SIG-M5 (cell line): ENCODE measurements at places on chromosomes 5 and 9.

DNA sequence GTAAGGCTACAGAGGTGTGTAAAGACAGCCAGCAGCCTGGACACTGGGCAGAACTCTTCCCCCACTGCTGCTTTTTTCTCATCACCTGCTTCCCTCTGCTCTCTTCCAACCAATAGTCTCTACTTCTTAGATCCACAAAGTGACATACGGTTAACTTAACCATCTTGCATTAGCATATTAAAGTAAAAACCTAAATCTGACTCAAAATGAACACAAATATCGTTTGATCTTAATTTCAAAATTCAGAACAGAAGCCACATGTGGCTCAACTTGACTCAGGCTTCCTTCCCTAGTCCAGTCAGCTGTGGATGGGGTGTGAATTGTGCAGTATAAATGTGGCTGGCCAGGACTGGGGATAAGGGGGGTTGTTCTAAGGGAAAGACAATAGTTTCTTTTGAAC, 114.3 kb downstream of the STARD4 start:
- no peak for DNase-seq

DNA sequence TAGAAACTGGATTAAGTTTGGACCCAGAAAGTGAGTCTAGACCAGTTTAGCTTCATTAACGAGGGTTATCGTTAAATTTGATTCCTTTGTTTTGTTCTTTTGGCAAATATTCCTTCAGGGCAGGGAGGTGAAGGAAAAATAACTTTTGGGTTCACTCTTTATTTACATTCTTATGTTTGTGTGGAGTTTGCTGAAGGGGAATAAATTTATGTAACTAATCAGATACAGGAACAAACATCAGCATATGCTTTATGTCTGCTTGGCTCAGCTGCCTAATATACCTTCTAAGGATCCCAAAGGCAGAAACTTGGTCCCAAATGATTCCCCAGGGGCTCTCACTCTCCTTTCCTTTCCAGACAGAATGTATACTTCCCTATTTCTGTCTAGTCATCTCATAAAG, 132.4 kb downstream of the MCTP1 start:
- no peak for DNase-seq

DNA sequence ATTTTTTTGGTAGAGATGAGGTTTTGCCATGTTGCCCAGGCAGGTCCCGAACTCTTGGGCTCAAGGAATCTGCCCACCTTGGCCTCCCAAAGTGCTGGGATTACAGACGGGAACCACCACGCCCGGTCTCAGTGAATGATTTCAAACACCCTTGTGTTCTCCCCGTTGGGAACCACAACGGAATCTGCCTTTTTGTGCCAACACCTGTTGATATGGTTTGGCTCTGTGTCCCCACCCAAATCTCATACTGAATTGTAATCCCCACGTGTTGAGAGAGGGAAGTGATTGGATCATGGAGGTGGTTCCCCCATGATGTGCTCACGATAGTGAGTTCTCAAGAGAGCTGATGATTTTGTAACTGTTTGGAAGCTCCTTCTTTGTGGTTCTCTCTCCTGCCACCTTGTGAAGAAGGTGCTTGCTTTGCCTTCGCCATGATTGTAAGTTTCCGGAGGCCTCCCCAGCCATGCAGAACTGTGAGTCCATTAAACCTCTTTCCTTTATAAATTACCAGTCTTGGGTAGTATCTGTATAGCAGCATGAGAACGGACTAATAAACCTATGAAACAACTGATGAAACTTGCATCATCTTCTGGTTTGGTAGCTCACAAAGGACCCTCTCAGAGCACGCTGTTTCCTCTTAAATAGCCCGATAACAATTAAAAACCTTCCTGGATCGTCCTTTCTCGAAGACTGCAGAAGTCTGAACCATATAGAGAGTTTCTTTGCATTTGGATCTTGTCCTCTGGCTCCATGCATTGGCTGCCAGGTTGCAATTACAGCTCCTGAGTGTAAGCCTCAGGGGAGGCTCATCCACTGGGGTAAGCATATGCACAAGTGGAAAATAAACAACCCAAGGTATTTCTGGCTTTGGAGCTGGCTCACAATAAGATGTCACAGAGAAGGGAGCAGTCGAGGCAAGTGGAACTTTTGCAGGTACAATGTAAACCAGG, 91.5 kb downstream of the SPRY4 start:
- DNase-seq: no peak

DNA sequence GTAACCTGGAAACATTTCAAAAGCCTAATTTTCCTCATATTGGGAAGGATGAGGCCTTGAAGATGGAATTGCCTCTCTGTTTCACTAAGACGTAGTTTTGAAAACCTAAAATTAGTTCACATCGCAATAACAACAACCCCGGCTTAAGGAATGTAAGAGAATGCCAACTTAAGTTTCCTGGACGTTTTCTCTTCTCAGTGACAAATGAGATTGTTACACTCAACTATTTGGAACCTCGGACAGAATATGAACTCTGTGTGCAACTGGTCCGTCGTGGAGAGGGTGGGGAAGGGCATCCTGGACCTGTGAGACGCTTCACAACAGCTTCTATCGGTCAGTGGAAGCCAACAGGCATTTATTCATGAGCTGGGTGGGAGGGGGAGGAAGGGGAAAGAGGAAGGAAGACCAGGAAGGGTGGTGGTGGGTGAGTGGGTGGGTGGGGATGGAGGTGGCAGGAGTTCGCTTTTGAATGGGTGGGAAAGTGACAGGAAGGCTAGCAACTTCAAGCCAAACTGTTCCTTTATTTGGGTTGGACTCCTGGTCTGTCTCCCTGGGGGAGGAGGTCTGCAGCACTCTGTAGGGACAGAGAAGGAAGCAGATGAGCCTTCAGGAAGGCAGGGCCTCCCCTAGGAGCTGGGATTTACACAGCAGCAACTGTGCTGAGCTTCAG, 83.4 kb downstream of the TEK start:
- no peak for DNase-seq
